Stimulated activated CD4-positive, alpha-beta T cell treated with anti-CD3 and anti-CD28 coated beads, Interleukin-12 subunit alpha, Interleukin-12 subunit beta, amount 100 ng/mL, for 24 hours (primary cell): ENCODE measurements at places on chromosomes 5 and 9.

GRCh38 chr9:13378154-13378553 is 98.7 kb upstream of the MPDZ start:
- DNase-seq = no peak

DNA sequence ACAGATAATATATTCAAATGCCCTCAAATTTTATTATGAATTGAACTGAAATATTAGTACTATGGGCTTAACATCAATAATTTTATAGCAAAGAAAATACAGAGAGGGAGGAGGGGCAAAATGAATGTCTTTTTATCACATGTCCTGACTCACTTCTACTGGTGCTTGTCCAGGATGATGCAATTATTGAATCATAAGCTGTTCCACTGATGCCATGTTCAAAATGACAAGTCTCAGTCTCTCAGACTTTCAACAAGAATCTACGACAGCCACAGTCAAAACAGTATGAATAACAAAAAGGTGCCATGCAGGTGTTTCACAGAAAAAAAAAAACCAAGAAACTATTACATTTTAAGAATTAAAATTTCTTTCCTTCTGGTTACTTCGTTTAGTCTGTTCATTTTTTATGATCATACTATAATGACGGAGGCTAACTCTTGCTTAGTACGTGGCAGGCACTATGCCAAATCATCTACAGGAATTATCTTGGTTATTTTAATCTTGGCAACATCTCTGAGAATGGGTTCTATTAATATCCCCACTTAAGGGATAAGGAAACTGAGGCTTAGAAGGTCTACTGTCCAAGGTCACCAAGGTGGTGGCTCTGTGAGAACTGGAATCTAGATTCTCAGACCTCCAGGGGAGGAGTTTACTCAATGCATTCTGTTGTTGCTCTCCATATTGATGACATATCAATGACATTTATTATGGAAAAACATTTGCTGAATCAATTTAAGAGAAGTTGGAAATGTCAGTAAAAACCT is 61.5 kb downstream of the NR3C1 start:
- DNase-seq = no peak

DNA sequence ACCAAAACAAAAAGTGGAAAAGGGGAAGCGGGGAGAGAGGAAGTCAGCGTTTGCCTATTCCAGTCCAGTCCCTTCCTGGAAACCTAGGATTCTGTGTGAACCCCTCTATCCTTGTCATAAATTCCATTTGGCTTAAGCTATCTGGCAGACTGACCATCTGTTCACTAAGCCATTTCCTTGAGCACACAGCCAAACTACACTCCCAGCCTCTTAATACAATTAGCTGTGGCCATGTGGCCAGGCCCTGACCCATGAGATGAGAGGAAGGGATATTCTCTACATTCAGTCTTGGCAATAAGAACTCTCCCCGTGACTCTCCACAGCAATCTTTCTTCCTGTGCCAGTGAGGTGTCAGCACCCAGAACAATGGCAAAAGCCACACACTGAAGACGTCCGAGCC is 424.8 kb downstream of the TLE1 start:
- DNase-seq = no peak

DNA sequence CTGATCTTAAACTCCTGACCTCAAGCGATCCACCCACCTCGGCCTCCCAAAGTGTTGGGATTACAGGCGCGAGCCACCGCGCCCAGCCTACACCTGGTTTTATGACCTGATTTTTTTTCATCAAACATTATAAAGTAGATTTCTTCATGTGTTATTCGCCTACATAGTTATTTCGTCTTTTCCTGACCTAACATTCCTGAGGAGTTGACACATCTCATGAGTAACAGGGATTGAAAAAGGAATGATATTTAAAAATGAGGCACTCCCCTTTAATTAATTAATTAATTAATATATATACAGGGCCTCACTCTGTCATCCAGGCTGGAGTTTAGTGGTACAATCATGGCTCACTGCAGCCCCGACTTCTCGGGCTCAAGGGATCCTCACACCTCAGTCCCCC is 20.2 kb upstream of the MTMR12 start:
- no peak for DNase-seq

DNA sequence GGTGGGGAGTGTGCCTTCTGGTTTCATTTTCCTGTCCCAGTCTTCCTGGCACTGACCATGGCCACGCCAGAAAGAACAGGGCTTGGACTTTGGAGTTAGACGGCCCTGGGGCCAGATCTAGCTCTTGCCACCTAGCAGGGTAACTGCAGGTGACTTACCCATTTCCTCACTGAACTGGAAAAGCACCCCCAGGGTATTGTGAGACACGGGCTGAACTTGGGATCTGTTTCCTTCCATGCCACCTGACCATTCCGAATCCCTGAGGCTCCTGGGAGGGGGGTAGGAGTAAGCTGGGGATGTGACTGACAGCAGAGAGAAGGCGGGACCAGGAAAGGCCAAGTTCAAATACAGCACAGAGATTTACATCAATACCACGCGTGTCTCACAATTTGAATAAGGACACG is 9.4 kb downstream of the HNRNPAB start:
- DNase-seq = no peak

DNA sequence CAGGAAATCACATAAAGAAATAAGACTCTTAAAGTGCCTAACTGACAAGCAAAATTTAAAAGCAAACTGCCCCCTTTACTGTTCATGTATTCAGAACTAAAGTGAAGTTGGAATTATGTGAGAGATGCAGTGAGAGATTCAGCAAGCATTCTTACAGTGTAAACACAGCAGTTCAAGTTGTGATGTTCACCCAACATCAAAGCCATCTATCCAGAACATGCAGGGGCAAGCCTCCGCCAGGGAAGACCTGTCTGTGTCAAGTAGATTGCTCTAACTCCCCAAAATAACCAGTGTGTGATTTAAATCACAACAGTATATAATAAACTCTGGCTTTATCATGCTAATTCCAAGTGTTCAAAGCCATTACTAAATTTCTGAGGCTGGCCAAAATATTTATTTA is 233.3 kb downstream of the BNC2 start:
- DNase-seq = no peak

- DNase-seq = no peak
These were observed 103.5 kb upstream of the NR3C1 start for GRCh38 chr5:143506836-143507552.

DNA sequence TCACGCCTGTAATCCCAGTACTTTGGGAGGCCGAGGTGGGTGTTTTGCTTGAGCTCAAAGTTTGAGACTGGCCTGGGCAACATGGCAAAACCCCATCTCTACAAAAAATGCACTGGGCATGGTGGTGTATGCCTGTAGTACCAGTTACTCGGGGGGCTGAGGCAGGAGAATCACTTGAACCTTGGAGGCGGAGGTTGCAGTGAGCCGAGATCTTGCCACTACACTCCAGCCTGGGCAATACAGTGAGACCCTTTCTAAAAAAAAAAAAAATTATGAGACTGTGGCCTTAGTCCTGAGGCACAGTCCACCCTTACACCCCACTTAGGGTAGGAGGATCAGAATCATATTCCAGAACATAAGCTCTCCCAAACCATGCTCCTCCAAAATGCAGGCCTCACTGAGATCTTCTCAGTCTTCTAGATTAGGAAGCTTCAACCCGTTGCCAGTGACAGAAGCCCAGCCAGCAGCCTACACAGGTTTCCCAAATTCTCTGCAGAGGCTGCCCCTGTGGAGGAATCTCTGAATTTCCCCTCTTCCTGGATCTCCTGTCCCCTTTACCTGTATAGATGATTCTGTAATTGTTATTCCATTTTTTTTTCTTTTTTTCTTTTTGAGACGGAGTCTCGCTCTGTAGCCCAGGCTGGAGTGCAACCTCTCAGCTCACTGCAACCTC is 77.3 kb downstream of the BASP1 start:
- no peak for DNase-seq

GRCh38 chr5:140398379-140398811 is 3.2 kb upstream of the ANKHD1 start:
- DNase-seq = no peak

DNA sequence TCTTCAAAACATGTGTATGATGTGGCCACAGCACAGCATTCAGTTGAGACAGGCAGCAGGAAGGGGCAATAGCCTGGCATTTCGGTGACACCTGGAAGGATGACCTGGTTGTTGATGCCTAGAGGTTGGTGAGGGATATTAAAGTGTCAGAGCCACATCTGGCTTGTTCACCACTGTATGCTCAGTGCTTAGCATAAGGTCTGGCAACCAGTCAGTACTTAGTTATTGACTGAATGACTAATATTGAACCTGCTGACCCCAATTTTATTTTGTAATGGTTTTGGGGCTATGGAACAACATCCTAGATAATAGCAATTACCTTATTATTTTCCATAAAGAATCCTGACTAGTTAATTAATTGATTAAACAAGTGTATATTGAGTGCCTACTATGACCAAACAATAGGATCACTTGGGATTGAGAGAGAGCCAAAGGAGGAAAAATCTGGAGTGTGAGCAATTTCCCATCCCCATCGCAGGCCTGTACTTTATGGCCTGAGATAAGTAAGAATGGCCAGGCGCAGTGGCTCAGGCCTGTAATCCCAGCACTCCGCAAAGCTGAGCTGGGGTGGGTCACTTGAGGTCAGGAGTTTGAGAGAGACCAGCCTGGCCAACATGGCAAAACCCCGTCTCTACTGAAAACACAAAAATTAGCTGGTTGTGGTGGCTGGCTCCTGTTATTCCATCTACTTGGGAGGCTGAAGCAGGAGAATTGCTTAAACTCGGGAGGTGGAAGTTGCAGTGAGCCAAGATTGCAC is 85.4 kb upstream of the PLPP1 start:
- DNase-seq = no peak

GRCh38 chr5:126852091-126852571 is 75.2 kb downstream of the LMNB1 start:
- no peak for DNase-seq

GRCh38 chr9:136364942-136365774 is 1.6 kb upstream of the DNLZ start:
- no peak for DNase-seq

- DNase-seq = no peak
These were observed 34.6 kb upstream of the IPPK start for GRCh38 chr9:92704528-92704927.

GRCh38 chr5:179371681-179372680 is 26.7 kb upstream of the ADAMTS2 start:
- DNase-seq = no peak

- no peak for DNase-seq
These were observed 27.9 kb downstream of the NOTCH1 start for GRCh38 chr9:136517950-136518349.

GRCh38 chr5:113003763-113004162 is 27.2 kb downstream of the DCP2 start:
- no peak for DNase-seq

GRCh38 chr9:127534250-127534906 is 77.7 kb upstream of the STXBP1 start:
- DNase-seq = no peak

DNA sequence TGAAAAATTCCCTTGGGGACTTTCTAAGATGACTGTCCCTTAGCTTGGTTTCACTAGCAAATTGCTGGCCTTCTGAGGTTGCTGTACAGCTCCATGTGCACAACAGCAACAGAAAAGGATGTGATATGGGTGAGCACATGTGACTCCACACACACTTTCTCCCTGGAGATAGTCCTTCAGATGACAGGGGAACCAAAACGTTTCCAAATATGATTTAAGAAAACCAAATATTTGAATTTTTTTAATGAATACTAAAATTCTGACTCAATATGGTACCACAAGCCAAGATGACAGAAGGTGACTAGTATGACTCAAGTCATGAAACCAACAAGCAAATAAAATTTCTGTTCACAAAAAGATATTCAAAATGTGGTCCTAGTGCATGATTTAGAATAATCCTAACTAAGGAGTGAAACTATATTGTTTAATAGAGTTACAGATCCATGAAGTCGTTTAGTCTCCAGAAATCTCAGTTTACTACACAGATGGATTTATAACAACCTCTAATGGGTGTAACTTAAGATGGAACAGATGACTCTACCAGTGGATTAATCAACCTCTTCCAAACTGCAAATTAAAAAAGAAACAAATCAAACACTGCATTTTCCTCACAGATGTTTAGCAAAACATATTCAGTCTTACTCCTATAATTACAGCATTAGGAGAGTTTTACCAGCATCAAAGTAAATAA is 144.8 kb upstream of the PIK3R1 start:
- DNase-seq = no peak

DNA sequence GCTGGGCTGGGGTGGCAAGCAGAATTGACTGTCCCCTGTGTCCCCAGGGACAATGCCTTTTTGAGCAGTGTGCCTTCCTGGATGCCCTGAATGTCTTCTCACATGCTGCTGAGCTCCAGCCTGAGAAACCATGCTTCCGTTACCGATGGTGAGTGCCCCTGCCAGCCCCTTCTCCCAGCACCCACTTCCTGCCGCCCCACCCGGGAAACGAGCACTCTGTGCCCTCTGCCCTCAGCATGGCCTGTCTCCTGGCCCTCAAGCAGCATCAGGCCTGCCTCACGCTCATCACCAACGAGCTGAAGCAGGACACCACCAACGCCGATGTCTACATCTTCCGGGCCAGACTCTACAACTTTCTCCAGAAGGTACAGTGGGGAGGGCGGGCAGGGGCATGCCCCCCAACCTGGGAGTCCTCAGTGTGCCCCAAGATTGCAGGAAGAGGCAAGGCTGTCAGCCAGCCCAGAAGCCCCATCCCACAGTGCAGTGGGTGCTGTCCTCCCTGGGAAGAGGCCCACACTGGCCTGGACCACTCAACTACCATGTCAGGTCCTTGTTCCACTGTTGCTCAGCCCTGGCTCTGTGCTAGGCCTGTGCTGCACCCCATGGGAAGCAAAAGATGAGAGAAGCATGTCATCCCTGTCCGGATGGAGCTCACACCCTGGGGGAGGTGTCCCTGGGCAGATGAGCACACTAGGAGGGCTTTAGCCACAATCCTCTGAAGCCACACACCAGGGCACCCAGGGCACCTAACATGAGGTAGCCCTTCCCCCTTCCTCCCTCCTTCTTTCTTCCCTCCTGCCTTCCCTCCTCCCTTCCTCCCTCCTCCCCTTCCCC is 4.4 kb downstream of the TTC16 start:
- no peak for DNase-seq

DNA sequence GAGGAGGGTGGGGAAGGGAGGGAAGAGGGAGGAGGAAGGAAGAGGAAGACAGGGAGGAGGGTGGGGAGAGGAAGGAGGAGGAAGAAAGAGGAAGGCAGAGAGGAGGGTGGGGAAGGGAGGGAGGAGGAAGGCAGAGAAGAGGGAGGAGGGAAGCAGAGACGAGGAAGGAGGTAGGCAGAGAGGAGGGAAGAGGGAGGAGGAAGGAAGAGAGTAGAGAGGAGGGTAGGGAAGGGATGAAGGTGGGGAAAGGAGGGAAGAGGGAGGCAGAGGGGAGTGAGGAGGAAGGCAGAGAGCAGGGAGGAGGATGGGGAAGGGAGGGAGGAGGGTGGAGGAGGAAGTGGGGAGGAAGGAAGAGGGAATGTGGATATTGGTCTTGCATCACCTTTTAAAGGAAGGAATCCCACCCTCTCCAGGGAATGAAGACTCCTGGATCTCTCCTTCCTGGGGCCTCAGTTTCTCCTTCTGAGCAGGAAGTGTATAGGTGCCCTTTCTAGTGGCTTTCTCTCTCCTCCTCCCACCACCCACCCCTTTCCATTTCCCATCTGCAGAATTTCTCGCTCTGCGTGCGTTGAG is 188.9 kb upstream of the ZNF618 start:
- no peak for DNase-seq
